ENCODE measurements at places on chromosomes 11 and 22.

- DNase-seq = no peak
Observed at GRCh38 chr22:36367479-36367878, 20.3 kb downstream of the MYH9 start.

DNA sequence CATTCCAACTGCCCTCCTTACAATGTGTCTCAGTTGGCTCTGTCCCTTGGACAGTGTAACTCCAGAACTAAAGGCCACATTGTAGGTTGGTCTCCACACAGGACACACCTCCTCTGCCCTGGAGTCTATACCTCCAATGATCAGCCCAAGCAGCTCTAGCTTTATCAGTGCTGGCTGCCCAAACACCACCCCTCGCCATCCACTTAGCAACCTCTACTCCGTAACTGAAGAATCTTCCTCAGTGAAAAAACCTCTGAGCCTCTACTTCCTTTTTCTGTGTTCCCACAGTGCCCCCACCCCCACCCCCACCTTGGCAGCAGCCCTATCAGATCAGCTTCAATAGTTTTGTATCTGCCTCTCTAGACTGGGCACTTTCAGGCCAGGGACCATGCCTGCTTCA is 33.4 kb downstream of the SERPINH1 start:
- DNase-seq = no peak

GRCh38 chr11:72430741-72431570 is 3.4 kb downstream of the CLPB start:
- peak; percentile 30 for DNase-seq

DNA sequence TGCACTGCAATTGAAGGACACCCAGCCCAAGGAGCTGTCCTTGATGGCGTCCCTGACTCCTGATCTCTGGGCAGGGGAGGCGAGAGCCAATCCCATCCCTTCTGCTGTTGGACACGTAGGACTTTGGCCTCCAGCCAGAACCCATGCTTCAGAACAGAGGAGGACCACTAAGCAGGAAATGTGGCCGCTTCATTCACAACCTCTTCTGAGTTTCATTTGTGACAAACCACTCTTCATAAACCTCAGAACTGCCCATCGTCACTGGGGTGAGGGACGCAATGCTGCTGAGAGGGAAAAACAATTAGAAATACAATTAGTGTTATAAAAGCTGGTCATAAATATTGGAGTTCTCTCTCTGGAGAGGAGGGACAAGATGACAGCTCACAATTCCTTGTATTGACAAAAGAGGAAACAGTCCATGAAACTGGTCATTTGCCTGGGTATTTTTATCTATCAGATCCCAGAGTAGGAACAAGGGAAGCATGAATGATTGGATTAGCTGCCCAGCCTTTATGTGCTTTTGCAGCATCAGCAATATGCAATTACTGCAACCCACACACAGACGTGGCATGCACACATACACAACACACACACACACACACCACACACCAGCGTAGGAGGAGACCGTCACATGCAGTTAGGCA is 216.5 kb upstream of the CADM1 start:
- no peak for DNase-seq

- peak; percentile 89 for DNase-seq
Observed at GRCh38 chr11:65911682-65912568, 6.9 kb downstream of the C11orf68 start.

DNA sequence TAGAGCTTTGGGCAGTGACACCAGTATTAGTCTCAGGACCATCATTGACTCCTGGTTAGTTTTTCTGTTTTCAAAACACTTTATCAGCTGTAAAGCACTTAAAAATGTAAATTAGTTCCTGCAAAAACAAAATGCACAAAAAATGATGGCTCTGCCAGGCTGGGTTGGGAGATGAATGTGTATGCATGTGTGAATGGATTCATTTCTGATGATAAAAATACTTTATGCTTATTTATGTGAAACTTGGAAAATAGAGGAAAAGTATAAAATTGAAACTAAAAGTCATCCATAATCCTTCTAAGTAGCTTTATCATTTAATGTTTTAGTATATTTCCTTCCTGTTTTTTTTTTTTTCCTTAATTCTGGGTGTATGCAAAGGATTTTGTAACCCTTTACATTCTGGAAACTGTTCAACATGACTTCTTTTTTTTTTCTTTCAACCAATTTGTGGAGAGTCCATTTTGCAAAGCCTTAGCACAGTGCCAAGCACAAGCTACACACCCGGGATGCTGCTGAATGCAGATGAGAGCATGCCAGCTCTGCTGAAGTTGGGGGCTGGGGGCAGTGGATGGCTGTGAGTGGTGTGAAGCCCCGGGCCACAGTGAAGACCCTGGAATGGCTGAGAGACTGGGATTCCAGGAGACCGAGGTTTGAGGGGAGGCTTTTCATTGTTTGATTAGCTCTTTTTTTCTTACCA is 37.6 kb downstream of the PTPRJ start:
- no peak for DNase-seq

- DNase-seq = no peak
Observed at GRCh38 chr11:78168539-78169477, 19.6 kb downstream of the KCTD21 start.

DNA sequence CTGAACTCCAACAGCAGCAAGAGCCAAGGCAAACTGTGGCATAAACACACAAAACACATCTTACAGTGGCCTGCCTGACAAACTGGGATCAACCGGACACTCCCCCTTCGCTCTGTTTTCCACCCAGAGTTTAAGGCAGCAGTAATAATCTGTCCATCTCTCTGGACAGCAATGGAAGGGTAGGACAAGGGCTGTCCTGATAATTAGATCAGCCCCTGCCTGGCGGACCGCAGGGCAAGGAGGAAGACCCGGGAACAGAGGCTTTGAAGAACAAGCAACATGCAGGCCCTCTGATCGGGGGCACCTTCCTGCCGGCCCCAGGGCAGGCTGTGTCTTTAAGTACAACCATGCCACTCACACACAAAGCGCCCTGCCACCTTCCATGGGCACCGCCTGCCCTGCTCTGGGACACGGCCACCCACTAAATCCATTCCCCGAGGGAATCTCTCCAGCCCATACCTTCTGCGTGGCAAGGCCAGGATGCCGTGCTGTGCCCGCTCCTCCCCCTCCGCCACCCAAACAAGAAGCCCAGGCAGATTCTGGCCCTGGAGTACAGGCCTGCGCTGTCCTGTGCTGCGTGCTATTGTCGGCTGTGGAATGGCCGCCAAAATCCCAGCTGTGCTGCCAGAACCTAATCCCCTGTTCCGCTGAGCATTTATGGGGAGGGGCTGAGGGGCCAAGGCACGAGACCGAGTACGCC is 38.8 kb downstream of the NUMA1 start:
- peak; percentile 64 for DNase-seq

GRCh38 chr22:37733625-37734401 is 37.0 kb downstream of the TRIOBP start:
- DNase-seq = no peak

DNA sequence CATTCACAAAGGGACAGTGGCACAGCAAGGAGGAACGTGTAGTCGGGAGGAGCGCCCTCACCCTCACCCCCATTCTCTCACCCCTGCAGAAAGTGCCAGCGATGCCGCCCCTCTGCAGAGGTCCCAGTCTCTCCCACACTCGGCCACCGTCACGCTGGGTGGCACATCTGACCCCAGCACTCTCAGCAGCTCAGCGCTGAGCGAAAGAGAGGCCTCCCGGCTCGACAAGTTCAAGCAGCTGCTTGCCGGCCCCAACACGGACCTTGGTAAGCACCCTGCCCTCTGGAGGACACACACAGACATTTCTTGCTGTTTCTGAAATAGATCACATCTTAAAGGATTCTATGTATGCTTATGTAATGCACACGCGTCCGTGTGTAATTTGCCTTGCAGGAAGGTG is 34.9 kb downstream of the TBC1D22A start:
- peak; percentile 39 for DNase-seq

DNA sequence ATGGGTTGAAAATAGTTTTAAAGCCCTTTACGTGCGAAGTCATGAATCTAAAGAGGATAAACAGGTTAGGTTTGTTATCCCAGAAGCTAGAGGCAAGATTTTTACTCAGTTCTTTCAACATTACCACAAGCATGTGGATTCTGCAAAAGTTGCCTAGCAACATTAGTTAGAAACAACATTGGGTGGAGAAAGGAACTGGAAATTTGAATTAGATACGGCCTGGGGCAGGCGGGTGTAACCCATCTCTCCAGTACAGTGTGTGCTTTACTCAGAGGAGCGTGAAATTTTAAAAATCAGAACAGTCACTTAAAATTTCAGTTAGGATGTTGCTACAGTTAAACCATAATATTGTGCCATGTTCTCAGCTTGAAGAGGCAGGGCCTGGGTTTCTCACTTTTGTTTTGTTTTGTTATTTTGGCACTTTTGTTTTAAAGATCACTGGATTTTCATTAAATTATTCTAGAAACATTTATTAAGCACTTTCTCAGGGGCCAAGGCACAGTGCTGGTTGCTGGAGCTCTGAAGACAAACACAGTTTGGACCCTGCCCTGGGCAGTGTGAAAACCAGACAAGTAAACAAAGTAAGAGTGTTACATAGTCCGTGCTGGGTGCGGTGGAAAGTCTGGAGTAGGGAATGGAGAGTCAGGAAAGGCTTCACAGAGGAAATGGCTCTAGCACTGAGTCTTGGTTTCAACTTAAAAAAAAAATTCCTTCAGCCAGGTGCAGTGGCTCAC is 4.4 kb upstream of the WEE1 start:
- DNase-seq = peak; percentile 99

DNA sequence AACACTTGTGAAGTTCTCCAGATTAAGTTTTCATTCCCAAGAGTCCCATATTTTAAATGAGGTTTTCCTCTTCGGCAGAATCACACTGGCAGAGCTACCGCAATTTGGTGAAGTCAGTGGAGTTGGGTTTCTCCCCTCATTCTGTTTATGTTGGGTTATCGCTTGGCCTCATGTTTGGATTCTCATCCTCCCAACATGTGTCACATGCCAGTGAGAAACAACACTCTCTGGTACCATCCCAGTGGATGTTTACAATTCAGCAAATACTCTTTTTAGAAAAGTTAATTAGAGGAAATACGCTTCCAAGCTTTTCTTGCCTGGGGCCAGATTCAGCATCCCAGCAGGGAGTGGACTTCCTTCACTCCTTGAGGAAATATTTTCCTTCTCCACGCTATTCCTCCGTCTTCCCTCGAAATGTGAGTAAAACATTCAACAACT is 2.1 kb downstream of the PAMR1 start:
- DNase-seq = no peak

DNA sequence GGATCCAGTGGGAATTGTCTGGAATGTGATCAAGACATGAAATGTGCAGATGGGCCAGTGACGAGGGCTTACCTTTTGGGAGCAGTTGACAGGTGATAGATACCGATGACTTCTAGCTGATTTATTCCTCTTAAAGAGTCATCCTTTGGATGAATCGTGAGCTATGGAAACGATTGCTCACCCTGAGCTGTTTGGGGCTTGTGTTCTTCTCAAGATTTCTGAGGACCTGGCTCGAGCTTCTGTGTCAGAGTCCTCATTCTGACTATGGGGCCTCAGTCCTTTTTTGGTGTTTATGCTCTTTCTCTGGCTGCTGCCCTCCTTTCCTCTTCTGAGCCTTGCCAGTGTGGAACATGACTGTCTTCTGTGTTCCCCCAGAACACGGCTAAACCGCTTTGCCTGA is 11.9 kb upstream of the AMPD3 start:
- no peak for DNase-seq

DNA sequence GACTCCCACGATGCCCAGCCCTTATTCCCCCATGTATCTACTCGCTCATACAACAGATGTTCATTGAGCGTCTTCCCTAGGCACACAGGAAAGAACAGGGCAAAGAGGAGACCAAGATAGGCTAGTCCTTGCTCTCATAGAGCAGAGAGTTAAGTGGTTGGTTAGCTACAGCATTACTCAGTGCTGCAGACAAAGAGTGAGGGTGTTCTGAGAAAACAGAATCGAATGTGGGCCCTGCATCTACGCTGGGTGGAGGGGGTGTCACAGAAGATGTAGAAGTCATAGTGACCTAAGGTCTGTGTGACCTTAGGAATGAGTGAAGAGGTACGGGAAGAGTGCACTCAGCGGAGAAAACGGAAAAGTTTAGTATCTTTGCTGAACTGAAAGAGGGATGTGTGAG is 12.3 kb downstream of the PSMD13 start:
- no peak for DNase-seq

DNA sequence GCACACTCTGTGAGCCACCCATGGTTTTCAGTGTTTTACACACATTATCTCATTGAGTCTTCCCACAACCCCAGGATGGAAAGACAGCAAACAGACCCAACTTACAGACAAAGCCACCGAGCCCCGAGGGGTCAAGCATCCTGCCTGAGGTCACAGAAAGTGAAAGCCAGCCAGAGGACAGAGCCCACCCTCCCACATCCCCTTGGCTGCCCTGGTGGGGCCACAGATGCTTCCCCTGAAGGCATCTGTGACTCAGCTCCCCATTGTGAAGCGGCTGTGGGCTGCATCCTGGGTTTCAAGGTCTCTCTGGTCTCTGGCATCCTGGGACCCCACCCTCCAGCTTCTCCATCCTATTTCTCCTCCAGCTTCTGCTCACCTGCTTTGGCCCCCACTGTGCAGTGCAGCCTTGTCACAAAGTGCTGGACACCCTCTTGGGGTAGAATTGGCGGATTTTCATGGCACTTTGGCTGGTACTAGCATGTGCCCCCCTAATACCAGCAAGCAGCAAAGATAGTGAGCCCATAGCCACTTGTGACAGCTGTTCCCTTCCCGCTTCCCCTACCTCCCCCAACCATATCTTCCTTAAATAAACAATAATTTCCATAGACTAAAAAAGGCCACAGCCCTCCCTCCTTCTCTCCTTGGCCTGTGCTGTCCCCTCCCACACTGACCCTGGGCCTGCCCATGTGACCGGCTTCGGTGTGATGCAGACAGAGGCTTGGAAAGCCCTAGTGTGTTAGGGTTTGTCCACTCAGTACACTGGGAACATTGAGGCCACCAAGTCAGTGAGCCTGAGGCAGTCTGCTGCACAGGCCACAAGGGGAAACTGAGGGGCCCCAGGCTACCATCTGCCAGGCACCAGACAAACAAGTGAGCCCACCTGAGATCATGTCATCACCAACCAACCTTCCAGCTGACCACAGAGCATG is 53.9 kb upstream of the SHISAL1 start:
- no peak for DNase-seq

DNA sequence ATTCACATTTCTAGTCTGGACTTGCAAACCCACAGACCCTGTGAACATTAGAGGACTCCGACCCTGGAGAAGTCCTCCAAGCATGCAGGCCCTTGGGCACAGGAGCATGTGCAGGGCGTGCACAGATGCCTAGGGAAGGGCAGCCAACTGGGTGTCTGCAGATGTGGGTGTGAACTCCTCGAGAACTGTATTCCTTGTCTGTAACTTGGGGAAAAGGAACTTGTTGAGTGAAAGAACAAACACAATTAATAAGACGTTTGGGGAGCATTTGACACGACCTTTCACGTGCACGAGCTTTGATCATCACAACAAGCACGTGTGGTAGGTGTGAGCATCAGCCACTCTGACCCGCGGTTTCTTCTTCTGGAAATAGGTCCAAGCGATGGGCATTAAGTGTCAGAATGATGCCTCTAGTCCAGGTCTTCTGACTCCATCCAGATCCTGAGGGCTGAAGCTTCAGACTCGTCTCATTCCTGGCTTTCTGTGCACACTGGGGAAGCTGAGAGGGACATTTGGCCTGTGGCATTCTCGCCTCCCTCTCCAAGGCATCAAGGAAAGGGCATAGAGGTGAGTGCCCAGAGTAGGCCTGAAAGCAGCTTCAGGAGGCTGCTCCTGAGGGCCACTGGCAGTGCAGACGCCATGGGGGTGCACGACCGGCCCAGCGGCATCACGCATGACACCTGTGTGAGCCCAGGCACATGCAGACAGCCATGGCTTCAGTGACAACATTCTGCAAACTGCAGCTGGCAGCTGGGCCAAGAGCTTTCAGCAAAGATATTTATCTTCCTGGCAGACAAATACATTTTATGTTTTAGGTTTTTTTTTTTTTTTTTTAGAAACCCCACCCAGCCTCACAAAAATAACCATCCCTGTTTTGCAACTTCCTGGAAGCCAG is 32.5 kb downstream of the ALX4 start:
- DNase-seq = no peak

- DNase-seq = no peak
Observed at GRCh38 chr22:33952776-33953175, 32.5 kb upstream of the LARGE1 start.
